Tibial nerve (tissue), 4 donors: ENCODE measurements at places on chromosomes 7 and 10.
A peak's percentile ranks its signal among the peaks of the same experiment; 100 is the strongest.

DNA sequence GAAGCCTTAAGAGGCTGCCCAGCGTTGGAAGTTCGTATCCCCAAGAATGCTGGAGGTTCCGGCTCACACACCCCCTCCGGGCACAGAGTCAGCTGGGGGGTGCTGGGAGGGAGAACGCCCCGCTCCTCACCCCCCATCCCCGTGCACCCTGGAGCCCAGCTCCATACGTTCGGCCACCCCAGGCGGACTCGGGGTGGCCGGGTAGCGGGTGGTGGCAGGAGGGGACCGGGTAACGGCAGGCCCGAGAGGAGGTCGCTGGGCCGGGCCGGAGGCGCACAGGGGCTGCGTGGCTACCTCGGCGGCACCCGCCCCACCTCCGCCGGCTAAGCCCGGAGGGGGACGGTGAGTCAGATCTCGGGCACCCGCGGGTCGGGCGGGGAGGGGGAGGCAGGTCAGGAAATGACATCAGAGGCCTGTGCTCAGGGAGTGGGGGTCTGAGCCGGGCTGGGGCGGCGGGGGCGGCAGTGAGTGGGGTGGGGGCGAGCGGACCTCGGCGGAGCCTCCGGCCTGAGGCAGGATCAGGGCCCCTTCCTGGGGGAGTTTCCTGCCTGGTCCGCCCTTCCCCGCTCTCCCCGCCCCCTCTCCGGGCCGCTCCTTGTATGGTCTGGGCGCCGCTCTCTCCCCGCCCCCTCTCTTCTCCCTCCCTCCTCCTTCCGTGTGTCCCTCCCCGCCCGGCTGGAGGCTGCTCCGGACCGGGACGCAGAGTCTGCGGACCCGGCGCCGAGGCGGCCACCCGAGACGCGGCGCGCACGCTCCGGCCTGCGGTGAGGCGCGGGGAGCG, at the start of gene ZYX:
Gene ZYX (plus strand): TSS at position 700 of the 781 bp plus-strand sequence. CDS start 227 bp downstream, outside the sequence.
- peak; percentile 90 for DNase-seq

- DNase-seq: no peak
Observed at GRCh38 chr7:6453734-6454133, 6.0 kb upstream of the DAGLB start.

DNA sequence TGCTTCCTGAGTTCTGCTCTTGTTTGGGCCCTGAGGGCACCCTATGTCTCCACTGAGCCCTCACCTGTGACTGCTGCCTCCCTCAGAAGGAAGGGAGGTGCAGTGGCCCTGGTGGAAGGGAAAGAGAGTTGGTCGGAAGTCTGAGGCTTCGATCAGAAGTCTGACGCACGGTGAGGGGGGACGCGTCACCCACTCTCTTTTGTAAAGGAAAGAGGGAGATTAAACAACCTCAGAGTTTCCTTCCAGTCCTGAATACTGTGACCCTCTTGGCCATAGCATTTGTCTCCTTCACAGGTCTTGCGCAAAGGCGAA, 31.4 kb upstream of the TRIM8 start:
- no peak for DNase-seq

- no peak for DNase-seq
Observed at GRCh38 chr10:6164271-6165095, 38.2 kb upstream of the PFKFB3 start.

DNA sequence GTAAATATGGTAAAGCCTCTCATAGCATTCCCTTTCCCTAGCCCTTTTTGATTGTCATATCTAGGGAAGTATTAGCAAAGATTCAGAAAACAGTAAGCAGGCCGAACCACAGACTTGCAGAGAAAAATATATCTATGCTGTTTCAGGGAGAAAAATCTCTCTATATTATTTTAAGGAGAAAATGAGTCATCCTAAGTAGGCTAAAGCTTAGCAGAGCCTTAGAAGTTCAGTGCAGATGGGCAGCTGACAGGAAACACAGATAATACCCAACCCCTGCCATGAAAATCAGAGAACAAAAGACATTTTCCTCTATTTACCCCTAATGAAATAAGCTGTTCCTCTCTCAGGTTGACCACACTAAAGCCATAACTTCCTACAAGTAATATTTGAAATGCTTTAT, 16.5 kb downstream of the C1QL3 start:
- no peak for DNase-seq

- no peak for DNase-seq
Observed at GRCh38 chr7:17462131-17462631, 163.7 kb downstream of the AHR start.

DNA sequence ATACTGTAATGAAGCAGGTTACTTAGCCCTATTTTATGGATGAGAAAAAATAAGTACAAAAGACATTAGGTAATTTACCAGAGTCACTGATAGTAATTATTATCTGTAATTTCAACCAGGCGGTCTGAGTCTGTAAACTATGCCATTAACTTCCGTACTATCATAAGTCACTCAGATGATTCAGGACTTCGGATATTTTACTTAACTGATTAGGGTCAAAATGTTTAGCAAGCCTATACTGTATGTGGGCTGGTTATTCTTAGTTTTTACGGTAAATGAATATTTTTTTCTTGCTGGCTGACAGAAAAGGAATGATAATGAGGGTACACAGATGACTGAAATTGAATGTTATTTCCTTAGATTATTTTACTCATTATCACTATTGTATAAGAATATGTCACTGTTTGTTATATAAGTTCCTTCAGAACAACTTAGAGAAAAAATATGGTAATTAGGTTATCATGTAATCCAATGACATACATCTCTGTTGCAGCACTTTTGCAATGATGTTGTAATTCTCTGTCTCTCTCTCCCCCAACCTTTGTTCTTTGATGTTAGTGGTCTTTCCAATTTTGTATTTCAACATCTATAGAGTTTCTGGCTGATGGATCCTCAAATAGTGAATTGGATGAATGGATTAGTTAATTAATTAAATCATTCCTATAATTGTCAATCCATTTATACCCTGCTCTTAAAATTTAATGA, 165.6 kb downstream of the ZEB1 start:
- no peak for DNase-seq
